ENCODE measurements at places on chromosomes 7 and 10.

DNA sequence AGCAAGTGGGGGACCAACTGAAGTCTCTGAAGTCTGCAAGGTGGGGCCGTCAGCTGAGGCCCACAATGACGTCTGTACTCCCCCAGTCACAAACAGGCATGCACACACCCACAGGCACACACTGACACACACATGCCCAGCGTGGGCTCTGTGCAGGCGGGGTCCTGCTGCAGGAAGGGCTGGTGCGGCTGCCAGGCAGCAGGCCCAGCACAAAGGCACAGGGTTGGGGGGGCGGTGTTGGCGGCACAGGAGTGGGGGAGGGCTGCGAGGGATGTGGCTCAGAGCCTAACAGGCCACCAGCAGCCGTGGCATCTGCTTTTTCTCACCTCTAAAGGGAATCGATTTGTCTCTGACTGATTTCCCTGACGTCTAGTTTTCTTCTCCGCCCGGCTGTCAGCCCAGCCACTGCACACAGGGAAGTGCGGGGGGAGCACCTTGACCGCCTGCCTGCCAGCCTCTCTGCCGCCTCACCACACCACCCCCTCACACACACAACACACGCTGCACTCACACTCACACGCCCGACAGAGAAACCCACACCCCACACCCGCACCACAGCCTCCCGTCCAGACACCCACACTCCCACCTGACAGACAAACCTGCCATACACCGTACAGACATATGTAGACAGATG lies 43.5 kb upstream of the ZMIZ1 start:
- no peak for DNase-seq

DNA sequence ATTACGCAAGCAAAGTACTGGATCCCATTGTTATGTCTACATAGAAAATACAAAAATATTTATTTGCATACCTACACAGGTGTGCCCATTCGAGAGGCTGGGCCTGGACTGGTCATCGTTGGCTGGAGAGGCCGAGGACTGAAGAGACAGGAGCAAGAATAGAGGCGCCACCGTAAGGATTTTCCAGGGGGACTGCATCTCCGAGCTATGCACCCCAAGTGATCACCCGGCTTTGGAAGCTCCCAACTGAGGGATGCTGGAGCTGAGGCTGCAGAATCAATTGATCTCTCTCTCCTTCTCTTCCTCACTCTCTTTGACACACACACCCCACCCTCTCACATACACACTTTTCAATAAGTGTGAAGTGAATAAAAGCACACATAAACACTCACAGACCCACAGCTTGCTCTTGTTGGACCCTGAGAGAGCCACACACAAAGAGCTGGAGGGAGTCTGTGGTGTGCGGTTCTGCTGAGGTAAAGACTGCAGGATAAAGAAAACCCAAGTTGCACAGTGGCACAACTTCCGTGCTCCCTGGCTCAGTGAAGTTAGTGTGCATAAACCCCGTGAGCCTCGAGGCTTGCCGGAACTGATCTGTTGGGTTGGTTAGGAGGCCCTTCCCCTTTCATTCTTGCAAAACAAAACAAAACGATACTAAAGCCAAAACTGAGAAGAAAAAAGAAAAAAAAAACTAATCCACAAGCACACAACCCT lies at the start of gene AOAH:
Gene AOAH, minus strand, starts transcription at position 544 of the 714 bp plus-strand sequence. Its CDS starts 346 bp downstream, at position 198.
- no peak for DNase-seq

- no peak for DNase-seq
Measured at GRCh38 chr10:100713859-100714565, 31.4 kb upstream of the PAX2 start.

GRCh38 chr7:106959753-106960152 lies 84.8 kb upstream of the PRKAR2B start:
- DNase-seq = no peak

- DNase-seq = no peak
Measured at GRCh38 chr7:28998105-28998504, 40.0 kb upstream of the TRIL start.

GRCh38 chr7:12647364-12648219 lies 39.8 kb upstream of the ARL4A start:
- DNase-seq = no peak

DNA sequence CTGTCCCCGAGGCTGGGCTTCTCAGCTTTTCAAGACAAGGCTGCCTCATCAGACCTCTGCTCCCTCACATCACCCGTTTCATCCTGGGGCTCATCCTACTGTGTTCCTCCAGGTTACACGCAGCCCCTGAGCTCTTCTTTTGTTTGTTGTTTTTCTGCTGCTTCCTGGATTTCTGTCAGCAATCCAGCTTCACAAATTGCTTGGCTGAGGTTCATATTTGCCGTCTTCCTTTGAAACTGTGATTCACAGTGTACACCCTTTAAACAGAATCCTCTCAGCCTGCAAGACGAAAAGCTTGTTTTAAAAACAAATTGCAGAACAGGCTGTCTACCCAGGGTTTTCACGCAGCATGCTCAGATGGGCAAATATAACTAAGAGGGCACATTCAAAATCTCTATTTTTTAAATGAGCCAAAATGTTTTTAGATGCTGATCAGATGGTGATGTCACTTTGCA lies 39.1 kb upstream of the PARD3 start:
- peak; percentile 31 for DNase-seq

DNA sequence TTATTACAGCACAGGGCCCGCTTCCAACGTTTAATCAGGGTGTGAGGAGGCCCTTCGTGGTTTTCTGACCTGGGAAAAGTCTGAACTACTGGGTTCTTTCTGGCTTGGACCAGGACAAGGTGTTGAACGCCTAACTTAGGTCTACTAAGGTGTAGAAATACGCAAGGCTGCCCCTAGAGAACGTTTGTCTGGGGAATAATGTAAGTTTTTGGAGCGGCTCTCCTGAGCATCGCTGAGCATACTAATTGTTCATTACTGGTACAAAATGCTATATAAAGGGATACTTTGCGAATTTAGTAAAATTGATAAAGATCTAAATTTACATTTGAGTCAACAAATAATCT lies 32.4 kb upstream of the TOMM7 start:
- no peak for DNase-seq

- DNase-seq = no peak
Measured at GRCh38 chr7:142018154-142018553, 22.5 kb downstream of the MGAM start.

- no peak for DNase-seq
Measured at GRCh38 chr7:155495440-155496248, 37.7 kb downstream of the EN2 start.

- DNase-seq = no peak
Measured at GRCh38 chr10:99872367-99873162, 90.1 kb downstream of the ABCC2 start.

DNA sequence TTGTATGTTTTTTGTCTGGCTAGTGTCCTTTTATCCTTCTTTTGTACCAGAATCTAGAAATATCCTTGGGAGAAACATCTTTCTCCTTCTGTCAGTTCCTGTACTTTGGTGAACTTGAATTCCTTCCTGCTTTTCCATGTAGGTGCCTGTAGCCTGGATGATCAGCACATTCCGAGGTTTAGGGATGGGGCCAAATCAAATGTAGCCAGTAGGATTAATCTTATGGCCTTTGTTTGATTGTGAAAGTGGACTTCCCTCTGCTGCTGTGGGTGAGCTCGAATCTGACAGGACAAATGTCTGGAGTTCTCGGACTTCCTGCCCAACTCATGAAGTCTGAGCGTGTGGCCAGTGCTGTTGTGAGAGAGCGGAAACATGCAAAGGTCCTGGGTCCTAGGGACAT lies 33.2 kb upstream of the NAMPT start:
- no peak for DNase-seq

DNA sequence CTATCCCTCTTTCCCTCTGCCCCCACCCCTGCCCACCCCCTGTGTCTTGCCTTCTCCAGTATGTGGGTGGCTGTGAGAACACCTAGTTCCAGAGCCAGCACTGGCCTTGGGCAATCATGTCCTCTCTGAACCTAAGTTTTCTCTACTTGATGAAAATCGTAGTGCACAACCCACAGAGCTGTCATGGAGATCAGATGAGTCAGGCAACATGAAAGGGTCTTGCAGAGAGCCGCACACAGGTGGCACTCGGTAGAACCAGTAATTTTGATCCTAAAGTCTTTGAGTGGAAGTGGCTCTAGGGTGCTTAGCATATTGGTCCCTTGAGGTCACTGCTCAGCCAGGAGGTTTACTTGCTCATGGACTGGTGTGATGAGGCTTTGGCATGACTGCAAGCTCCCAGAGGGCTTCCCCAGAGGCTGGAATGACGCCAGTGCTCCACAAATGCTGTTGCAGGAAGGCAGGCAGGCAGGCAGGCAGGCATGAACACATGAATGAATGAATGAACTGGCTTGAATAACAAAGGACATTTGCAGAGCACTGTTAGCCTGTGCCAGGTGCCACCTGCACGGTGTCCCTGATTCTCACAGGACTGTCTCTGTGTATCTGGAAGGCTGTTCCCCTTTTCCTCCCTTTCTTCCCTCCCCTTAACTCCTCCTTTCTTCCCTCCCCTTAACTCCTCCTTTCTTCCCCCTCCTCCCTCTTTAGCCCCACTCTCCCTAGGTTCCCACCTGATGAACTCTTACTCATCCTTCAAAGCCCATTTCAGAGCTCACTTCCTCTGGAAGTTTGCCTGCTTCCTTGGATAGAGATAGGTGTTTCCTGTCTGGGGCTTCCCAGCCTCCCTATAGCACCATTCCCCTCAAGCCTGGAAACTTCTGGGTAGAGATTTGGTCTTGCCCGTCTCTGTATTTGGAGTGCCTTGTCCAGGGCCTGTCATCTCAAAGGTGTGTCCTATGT lies 27.2 kb upstream of the CTBP2 start:
- DNase-seq = no peak

GRCh38 chr7:122260336-122260735 lies 44.2 kb downstream of the FEZF1 start:
- DNase-seq = no peak
